ENCODE measurements at places on chromosomes 7 and 10.
A peak's percentile ranks its signal among the peaks of the same experiment; 100 is the strongest.

DNA sequence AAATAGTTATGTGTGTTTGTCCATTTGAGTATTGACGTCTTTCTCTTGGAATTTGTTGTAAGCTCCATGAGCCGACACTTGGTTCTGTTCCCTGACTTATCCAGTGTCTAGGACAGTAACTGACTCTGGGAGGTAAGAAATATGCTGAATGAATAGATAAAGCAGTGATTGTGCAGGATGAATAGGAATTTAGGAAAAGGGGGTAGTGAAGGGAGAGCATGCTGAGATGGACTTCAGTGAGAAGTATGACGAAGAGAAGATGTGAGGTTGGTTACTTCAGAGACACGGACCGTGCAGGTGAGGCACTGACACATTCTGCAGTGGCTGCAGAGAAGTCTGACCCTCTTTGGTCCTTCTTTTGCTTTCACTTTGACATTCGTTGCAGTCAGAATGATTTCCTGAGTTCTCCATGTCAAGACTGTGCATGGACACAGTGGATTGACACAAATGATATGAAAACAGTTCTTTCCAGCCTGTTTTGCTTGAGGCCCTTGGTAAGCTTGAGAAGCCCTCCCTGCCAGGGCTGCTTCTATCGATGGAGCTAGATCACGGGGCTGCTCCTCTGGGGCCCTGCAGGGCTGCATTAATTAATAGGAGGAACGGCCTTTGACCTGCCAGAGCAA lies 261.5 kb upstream of the SORCS1 start:
- DNase-seq: no peak

GRCh38 chr10:132566892-132567291 lies 29.3 kb downstream of the INPP5A start:
- DNase-seq: no peak

DNA sequence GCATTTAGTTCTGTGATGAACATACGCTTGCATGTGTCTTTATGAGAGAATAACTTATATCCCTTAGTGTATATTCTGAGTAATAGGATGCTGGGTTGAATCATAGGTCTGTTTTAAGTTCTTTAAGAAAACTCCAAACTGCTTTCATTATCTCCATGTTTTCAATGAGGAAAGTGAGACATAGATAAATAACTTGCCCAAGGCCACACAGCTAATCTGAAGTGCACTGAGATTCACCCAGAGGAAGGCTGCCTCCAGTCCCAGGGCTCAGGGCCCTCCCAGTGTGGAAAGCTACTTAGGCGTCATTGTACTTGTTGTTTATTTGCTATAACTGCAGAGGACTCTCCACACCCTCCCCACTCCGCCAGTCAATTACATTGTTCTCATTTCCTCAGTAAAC lies 126.7 kb downstream of the INHBA start:
- DNase-seq: no peak

DNA sequence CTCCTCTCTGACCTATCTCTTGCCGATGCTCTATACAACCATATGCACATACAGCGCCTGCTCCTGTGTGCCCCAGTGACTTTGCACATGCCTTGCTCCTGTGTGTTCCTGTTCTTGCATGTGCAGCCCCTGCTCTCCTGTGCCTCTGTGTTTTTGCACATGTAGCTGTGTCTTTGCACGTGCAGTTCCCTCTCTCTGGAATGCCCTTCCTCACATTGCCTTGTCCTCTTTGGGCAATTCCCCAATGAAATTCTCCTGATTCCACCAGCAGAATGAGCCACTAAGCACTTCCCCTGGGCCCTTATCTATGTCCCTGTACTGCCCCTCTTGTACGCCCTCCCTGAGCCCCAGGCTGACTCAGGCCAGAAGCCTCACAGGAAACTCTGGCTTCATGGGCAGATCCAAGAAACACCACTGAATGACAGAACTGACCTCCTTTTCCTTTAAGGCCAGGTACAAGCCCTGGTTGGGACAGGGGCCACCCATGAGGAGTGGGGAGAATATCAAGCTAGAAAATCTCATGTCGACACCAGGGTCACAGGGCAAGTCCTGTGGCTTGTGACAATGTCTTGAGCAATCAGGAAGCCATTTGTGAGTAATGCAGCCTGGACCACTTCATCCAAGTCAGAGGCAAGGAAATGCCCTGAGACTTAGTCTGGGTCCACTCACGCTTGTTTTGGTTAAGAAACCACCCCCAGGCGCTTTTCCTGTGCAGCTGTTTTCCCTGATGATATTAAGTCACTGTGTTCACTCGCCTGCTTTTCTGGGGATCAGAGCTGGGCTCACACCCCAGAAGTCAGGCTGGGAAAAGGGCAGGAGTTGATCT lies 1.9 kb upstream of the ARHGAP22 start:
- no peak for DNase-seq

- DNase-seq: peak; percentile 38
Measured at GRCh38 chr7:123748171-123748733, 551 bp downstream of the WASL start.

- no peak for DNase-seq
Measured at GRCh38 chr7:92622030-92622429, 31.8 kb upstream of the FAM133B start.

- DNase-seq: peak; percentile 57
Measured at GRCh38 chr10:102642736-102643335, 1.4 kb upstream of the TRIM8 start.

DNA sequence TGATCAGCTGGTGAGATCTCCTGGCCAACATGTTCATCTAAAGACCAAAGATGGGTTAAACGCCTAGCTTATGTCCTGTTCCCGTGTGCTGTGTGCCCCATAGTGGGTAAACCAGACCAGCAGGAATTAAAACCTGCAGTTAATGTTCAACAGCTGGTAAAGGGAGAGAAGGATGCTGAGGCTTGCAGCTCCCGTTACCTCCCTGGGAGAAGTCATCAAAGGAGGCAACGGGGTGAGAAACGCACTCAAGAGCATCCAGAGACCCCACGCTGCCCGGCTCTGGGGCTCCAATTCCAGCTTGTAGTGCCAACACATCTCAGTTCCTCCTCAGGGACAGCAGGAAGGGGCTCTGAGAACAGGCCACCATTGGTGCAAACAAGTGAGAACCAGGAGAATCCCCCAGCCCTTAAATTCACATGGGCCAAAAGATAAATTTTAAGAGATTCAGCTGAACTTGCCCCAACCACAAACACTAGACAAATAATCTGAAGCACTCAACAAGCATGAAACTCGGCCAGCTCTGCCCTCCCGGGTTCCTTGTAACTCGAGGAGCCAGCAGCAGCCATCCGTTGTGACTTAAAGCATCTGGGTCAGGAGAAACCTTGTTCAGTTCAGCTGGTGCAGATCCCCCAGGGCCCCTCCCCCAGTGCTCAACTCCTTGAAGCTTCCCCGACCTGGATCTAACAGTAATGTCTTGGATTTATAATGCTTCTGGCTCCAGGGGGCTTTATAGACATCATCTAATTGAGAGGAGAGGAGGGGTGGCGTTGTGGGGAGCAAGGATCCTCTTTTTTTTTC lies 29.4 kb downstream of the FAM241B start:
- DNase-seq: no peak

- DNase-seq: peak; percentile 35
Measured at GRCh38 chr7:108455551-108455997, 662 bp downstream of the NRCAM start.

GRCh38 chr7:23787272-23787671 lies 77.3 kb downstream of the STK31 start:
- DNase-seq: no peak

- no peak for DNase-seq
Measured at GRCh38 chr10:103666087-103666761, 172.7 kb downstream of the NEURL1 start.

GRCh38 chr7:80764132-80764531 lies 125.7 kb downstream of the CD36 start:
- no peak for DNase-seq

DNA sequence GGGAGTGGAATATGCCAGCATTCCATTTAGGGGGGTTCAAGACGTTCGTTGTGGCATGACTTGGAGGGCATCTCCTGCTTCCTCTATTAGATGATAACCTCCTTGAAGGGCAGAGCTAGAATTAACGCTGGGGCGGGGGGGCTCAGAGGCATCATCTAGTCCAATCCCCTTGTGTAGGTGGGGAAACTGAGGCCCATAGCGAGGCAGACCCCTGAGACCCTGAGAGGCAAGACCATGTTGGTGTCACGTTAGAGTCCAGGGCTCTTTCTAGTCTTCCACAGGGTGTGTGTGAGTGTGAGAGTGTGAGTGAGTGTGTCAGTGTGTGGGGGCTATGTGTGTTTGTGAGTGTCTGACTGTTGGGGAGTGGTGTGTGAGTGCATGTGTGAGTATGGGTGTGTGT lies 29.3 kb upstream of the NUB1 start:
- DNase-seq: no peak

GRCh38 chr10:10493833-10494232 lies 523.8 kb upstream of the CELF2 start:
- no peak for DNase-seq

DNA sequence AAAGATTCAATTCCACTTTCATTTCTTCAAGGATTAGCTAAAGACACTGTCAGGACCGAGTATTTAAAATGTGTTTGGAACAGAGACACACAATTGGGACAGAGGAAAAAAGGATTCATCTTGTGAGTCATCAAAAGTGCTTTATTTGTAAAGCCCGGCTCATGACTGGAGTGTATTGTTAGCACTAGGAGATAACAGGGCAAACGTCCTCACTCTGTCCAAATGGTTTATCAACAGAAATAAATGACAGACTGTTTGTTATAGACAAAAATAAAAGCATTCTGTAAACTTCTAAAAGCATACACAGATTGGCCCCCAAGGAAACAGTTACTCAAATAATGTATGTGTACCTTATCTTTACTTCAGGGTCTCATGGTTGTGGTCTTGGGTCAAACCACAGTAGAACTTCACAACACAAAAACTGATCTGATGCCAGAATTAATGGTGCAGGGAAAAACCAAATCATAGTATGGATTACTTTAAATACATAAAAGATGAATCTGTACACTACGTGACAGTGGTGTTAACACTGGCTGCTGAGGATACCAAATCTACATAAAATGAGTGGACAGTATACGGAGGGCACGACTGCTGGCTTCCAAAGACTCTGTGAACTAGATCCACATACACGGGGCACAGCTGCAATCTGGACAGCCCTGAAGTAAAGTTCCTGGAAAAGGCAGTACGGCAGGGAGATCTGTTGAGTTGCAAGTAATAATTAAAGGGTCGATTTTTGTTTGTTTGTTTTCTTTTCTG lies 179.4 kb downstream of the PIP4K2A start:
- DNase-seq: no peak

DNA sequence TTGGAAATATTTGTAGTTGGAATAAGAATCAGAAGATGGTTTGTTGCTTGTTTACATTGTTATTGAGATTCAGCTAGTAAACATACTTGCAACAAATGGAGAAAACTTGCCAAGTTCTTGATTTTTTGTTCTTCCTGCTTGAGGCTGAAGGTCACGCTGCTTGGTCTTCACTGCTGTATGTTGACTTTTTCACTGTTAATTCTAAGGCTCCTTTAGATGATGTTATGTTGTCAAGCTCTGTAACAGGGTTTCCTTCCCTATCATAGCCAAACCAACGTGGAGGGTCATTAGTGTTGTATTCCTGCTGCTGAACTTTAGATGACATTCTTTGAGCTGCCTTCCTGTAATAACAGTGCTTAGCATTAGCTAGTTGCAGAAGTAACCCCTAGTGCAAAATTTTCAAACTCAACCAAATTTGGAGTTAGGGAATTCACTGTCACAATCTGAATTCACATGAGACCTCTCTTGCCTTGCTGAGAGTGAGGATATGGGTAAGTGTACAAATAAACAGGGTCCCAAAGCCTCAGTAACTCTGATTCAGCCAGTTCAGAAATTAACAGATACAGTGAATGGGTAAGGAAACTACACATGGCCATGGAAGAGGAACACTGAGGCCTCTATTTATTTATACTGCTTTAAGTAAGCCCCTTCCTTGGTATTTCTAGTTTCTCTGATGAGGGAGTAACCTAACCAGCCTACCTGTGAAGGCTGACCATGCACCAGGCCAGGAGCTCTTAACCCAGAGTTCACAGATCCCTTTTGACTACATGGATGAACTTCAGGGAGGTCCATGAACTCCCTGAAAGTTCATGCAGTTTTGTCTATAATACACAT lies 64.6 kb downstream of the FAM185A start:
- no peak for DNase-seq

- no peak for DNase-seq
Measured at GRCh38 chr10:12803776-12804175, 197.7 kb downstream of the CCDC3 start.

GRCh38 chr10:132233501-132234085 lies 46.8 kb downstream of the DPYSL4 start:
- DNase-seq: no peak

GRCh38 chr7:80859272-80859970 lies 59.4 kb downstream of the SEMA3C start:
- no peak for DNase-seq

DNA sequence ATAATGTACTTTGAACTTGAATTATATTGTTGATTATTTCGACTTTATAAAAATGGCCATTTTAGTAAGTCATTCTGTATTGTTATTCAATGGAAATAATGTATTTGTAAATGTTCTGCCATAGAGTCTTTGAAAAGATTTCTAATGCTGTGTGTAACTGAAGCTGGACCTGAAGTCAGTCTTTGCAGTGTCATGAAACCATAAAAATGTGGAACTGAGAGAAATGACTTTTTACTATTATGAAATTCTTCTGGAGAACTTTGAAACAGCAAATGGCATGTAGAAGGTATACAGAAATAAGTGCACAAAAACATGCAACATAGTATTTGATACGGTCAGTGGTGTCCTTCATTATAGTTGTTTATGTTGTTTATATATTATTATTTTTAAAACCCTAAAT lies 59.7 kb upstream of the ADRA2A start:
- DNase-seq: no peak

GRCh38 chr7:99137411-99138180 lies 6.3 kb downstream of the SMURF1 start:
- DNase-seq: no peak

DNA sequence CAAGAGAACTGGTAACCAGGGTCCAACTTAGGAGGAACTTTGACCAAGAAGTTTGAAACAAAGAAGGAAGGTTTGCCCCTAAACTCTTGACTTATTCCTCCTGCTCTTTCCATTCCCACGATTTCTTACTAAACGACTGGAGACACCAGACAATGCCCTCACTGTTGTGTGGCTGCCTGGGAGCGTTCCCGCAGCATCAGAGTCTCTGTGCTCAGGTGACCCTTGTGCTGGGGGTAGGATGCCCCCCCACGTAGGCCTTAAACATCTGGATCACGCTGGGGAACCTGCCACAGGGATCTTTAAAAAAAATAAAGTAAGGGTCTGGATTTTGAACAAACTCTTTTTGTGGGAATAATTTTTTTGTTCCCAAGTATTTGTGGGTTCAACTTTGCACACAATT lies 30.1 kb upstream of the CTBP2 start:
- no peak for DNase-seq

DNA sequence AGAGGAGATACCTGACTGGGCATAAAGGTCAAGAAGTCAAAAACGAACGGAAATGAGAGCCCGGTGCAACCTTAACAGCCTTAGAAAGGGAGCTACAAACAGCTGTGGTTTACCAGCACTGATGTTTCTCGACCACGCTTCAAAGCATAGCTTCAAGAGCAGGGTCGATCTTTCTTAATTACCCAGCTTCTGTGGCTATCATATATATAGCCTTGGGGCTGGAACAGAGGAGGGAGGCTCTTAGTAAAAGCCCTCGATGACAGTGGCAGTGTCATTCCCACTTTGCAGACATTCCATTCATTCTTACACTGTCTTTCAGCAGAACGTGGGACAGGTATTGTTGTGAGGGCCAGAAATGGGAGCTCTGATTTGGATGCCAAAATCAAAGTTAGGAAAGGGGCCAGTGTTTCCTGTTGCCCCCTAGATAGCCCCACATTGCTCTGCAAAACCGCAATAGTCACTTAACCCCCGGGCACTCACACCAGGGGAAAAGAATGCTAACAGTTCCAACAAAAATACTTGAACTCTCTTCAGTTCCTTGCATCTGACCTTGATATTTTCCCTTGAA lies 141.5 kb downstream of the MTPAP start:
- DNase-seq: no peak
